Activated naive CD8-positive, alpha-beta T cell treated with anti-CD3 and anti-CD28 coated beads, Interleukin-2, amount 50 U/mL, for 16 hours (primary cell): ENCODE measurements at places on chromosomes 12 and 14.

DNA sequence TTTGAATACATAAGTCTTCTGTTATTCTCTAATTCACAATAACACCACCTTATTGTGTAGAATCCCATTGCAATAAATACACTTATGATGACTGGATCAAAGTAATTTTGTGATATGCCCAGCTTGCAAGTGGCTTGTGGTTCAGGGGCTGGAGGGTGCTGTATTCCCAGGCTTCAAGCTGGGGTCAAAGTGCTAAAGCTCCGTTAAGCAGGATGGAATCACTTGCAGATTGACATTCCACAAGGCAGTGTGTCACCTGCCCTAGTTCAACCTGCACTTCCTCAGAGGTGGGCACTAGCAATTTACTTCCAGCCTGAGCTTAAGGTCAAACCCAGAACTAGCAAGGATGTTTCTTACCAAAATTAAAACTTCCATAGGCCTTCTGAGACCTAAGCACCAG is 166.6 kb downstream of the SSPN start:
- DNase-seq: no peak

DNA sequence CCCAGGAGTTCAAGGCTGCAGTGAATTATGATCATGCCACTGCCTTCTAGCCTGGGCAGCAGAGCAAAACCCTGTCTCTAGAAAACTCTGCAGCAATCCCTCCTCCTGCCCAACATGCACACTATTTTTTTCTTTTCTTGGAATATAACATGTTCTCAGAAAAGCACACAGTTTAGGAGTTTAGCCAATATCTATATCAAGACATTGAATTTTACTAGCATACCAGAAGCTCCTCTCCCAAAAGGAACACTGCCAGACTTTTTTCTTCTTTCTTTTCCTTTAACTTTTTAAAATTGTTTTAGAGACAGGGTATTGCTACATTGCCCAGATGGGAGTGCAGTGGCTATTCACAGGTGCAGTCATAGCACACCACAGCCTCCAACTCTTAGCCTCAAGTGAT is 107.1 kb upstream of the AEBP2 start:
- no peak for DNase-seq

DNA sequence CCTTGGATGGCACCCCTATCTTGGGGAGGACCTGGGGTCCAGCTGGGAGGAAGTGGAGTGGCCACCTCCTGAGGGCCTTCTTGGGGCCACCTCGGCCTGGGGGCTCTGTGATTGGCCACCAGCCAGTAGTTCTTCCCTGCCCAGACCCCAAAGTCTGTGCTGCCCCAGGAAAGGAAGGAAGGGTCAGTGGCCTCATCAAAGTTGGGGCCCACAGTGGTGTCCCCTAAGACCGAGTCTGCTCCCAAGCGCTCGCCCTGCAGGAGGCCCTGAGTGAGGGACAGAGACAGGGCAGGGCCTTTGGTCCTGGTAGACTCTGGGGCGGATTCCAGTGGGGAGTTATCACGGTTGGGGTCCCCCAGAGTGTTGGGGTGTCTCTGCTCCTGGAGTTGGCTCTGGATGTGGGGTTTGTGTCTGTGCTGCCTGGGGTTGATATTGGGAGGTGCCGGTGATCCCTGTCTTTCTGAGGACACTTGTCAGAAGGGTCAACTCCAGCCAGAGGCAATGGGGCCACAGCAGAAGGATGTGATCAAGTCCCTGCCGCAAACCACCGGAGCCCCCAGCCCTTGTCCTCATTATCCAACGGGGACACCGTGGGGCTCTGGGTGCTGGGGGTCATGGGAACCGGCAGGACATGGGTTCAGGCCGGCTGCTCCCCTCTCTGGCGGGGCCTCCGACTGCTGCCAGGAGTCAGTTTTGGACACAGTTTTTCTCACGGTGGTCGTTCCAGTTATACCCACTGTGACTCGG is 364.3 kb downstream of the TMEM121 start:
- DNase-seq: no peak

- no peak for DNase-seq
These were observed 5.0 kb upstream of the RFLNA start for GRCh38 chr12:124289634-124290600.

DNA sequence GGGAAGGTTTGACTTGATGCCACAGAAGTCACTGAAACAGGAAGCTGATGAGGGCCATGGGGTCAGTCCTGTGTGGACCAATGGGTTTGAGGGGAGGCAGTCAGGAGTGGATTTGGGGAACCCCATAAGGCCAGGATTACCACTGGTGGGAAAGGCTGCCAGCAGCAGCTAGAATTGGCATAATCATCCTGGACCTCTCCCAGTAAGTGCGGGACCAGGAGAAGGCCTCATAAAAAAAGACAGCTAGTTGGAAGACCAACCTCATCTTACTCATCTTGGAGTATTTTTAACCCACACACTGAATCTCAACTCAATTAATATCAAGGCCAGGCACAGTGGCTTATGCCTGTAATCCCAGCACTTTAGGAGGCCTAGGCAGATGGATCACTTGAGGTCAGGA is 22.7 kb downstream of the TBX3 start:
- DNase-seq: no peak

GRCh38 chr12:115859231-115859630 is 418.3 kb downstream of the MED13L start:
- no peak for DNase-seq

DNA sequence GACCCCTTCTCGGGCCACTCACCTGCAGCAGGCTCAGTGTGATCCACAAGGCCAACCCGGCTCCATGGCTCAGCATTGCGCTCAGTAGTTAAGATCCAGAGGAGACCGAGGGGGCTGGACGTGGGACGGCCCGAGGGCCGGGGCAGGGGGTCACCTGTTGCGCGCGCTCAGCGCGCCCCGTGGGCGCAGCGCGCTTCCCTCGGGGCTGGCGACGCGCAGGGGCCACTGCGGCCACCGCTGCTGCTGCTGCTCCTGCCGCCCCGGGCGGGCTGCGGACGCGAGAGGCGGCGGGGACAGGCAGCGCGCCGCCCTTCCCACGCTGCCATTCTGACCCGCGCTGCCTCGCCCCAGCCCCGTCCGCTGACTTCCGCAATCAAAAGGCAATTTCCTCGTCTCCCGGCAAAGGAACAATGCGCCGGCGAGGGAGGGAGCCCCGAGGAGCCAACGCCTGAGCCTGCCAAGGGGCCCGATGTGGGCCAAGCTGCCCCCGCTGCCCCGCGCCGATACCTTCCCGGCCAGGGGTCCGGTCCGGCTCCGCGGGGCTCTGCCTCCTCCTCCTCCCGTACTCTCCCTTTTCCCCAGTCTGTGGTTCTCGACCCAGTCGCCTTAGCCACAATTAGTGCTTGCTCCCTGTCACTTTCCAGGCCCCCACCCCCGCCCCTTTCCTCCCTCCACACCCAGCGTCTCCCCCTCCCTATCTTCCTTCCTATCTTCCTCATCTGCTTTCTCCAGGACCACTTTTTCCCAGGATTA is 27.3 kb downstream of the PTPRB start:
- DNase-seq: no peak

GRCh38 chr12:52210186-52210924 is 18.5 kb upstream of the KRT80 start:
- DNase-seq: no peak

DNA sequence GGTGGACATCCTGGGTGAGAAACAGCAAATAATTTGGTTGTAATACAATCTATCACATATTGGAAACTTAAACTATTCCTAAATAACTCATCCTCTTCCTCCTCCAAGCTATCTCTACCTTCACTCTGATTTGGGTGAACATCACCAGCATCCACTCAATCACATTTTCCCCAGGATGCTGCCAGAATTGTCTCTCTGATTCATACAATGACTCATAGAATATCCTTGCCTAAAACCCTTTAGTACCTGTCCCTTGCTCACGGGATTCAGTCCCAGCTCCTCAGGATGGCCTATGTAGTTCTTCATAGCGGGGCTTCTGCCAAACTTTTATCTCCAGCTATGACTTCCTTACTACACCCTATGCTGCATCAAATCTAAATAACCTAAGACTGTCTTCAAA is 146.8 kb downstream of the EMP1 start:
- DNase-seq: no peak

DNA sequence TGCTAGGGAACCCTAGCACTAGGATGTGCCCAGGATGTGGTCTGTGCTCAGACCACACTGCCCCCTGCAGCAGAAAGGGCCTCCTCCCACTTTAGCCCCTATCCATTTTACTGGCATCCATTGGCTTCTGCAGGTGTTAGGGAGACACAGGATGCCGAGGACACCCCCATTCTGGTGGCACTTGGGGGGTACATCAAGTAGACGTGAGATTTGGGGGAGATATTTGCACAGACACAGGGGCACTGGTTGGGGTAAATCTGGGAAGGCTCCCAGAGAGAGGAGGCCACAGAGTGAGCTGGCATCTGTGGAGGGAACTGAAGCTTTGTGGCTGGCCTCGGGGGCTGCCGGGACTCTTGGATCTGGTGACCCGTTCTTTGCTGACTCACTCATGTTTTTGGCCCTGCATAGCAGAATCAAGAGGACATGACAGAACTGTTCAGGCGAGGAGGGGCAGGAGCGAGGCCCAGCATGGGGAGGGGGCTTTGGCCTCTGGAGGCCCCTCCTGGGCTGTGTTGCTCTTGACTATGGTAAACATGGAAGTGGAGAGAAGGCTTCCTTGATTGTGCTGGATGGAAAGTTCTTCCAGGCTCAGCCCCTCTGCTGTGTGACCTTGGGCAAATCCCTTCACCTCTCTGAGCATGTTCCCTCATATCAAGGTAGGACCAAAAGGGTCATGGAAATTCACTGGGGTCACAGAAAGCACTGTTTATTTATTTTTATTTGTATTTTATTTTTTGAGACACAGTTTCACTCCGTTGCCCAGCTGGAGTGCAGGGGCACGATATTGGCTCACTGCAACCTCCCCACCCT is 1.8 kb downstream of the PLBD2 start:
- no peak for DNase-seq

GRCh38 chr12:90404071-90404470 is 550.9 kb downstream of the CCER1 start:
- DNase-seq: no peak

GRCh38 chr14:106228541-106229158 is 702.3 kb downstream of the TMEM121 start:
- no peak for DNase-seq

GRCh38 chr14:83825843-83826242 is 1704.1 kb upstream of the FLRT2 start:
- DNase-seq: no peak

GRCh38 chr14:32939254-32940065 is 781 bp downstream of the NPAS3 start:
- no peak for DNase-seq
